Forelimb muscle (tissue), 1 donor: ENCODE measurements at places on chromosomes 12 and 14. TPM values are rescaled to one million over a fixed set of nuclear protein-coding genes. Genes with fewer than 3 reads are reported as not detected.
A peak's percentile ranks its signal among the peaks of the same experiment; 100 is the strongest.

RECQL gene
- polyA plus RNA-seq = 29.5 TPM

PIK3C2G gene
- polyA plus RNA-seq = 0.08 TPM

TEAD4 gene
- polyA plus RNA-seq = 99.9 TPM

PRKAG1 gene
- 60.2 TPM for polyA plus RNA-seq

ASCL1 gene
- not detected for polyA plus RNA-seq

DNA sequence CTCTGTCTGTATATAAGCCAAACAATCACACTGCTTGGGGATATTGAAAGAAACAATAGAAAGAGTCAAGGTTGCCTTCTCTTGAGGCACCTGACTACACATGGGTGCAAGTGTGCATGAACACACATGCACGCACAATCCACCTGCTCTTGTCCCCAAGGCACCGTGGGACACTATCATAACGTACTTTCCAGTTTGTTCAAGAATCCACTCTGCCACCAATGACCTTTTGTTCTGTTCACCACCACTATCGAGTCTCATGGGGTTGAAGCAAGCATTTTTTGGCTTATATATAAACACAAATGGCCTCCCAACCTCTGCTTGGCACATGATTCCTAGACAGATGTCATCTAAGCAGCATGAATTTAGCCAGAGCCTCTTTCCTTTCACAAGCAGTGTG is 365.4 kb downstream of the EMP1 start:
- no peak for DNase-seq

DNA sequence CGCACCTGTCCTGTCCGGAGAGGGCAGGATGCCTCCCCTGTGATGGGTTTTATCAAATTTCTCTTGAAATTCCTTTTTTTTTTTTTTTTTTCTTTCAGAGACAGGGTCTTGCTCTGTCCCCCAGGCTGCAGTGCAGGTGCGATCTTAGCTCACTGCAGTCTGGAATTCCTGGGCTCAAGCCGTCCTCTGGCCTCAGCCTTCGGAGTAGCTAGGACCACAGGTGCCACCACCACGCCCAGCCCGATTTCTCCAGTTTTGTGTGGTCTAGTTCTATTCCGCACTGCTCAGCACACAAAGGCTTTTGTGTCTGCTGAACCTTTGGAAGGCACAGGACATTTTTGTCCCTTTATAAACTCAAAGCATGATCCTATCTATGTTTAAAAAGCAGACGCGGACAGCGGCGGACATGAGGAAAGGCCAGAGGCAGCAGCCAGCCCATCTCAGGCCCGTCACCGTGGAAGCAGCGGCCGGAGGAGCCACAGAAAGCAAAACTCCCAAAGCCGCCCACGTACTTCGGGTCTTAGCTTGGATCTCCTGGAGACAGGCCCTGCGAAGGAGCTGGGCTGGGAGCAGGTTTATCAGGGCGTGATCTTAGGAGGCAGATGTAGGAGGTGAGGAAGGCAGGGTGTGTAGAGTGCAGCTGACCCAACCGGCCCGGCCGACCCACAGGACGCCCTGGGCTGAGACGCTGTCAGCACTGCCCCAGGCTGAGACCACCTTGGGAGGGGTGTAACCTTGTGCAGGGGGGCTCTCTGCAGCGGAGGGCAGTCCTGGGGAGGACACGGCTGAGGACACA is 30.9 kb upstream of the FBRSL1 start:
- DNase-seq = no peak

GRCh38 chr14:95255013-95255412 is 64.7 kb downstream of the CLMN start:
- no peak for DNase-seq

DNA sequence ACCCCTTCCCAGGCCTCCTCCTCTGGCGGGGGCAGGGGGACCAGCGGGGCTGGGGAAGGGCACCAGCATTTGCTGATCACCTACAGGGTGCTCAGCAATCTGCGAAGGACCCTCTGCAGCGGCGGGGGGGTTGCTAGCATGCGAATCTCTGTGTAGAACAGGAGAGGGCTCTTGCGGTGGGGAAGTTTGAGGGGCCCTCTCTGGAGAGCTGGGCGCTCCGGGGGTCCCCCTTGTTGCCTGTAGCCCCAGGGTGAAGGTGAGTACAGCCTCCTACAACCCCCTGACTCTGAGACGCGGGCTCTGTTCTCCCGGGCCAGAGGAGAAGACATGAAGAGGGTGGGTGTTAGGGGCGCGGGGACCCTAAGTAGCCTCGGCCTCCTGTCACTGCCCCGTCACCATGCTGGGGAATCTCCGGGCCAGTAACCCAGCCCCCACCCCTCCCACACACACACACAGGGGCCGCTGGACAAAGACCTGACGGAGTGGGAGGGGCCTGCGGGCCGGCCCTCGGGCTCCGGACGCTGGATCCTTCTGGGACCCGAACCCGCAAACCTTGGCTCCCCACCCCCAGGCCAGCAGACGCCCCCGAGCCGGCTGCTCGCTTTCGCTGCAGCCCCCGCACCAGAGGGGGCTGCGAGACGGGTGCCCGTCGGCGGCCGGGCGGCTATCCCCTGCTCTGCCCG is 734 bp downstream of the FIGNL2 start:
- no peak for DNase-seq

GRCh38 chr14:34302654-34303053 is 159.4 kb downstream of the SPTSSA start:
- peak; percentile 47 for DNase-seq

GRCh38 chr14:73686901-73687300 is 27.3 kb downstream of the PNMA1 start:
- DNase-seq = no peak

- DNase-seq = no peak
Observed at GRCh38 chr14:103022685-103023044, 34.7 kb downstream of the CDC42BPB start.
